ENCODE measurements at places on chromosomes 12 and 14. TPM values are rescaled to one million over a fixed set of nuclear protein-coding genes. Genes with fewer than 3 reads are reported as not detected.

DNA sequence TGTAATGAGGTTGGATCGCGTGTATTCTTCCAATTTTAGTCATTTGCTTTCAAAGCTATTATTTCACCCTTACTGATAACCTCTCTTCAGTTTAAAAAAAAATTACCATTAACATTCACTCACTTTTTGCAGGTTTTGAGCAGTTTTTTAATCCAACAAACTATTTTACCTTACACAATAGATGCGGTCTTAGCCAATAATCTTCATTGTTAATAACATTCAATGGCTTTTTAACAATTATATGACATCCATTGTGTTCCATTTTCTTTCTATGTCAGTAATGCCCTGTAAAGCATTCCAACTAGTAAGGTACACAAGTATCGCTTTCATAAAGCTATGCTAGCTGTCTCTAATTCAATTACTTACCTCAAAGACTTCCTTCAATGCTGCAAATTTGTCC, 18.9 kb upstream of the OTX2 start:
- no peak overlapping the region for H3K4me3 ChIP-seq
- no peaks in the 10 kb centered on the region for H3K27me3 ChIP-seq
- H3K27ac ChIP-seq = no peak overlapping the region
- H3K4me1 ChIP-seq = no peaks in the 10 kb centered on the region

DNA sequence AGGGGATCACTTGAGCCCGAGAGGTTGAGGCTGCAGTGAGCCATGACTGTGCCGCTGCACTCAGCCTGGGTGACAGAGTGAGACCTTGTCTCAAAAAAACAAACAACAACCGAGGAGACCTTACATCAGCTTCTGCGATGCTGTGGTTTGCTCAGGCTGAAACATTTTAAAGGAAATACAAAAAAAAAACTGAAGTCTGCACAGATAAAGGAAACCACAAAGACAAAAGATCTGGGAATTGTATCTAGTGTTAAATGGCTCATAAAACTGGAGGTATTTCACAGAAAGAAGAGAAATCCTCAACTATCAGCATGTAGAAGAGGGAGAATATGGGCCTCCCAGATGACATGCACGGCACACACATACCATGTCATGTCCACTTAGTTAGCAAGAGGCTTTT, 60.3 kb upstream of the VPS33A start:
- H3K27ac ChIP-seq = no peak overlapping the region
- no peak overlapping the region for H3K4me3 ChIP-seq
- H3K36me3 ChIP-seq = peaks cover 62% of the 10 kb centered on the region
- no peaks in the 10 kb centered on the region for H3K4me1 ChIP-seq
- no peak for DNase-seq
- H3K27me3 ChIP-seq = no peaks in the 10 kb centered on the region

Gene GSC
- not detected for total RNA-seq

Gene CLEC2D
- 19.2 TPM for total RNA-seq

Gene KRT2
- 1.4 TPM for total RNA-seq

Measured in thoracic aorta (tissue), 2 donors.